Stimulated activated naive CD8-positive, alpha-beta T cell treated with anti-CD3 and anti-CD28 coated beads, Interleukin-15, Interleukin-2, amounts not matched to agents 100 U/mL and 50 U/mL, for 24 hours (primary cell): ENCODE measurements at places on chromosomes 1 and 21.

DNA sequence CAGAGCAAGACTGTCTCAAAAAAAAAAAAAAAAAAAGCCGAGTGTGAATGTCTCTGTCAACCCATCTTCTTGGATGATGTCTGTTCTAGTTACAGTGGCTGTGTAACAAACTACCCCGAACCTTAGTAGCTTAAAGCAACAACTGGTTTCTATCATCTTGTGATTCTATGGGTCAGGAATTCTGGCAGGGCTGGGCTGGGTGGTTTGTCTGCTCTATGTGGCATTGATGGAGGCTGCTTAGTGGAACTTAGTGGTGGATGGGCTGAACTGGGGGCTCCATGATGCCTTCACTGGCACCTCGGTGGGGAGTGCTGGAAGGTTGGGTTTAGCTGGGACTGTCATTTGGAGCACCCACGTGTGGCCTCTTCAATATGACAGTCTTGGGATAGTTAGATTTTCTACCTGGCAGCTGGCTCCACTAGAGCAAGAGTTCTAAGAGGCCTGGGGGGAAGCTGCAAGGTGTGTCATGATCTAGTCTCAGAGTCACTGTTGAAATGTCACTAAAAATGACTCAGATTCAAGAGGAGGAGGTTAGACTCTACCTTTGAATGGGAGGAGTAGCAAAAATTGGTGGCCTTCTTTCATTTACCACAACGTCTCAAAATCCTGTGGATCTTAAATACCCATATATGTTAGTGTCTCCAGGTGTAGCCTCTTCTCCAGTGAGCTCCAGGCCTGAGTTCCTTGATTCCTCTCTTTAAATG, 18.6 kb downstream of the ACOT11 start:
- no peak for DNase-seq

GRCh38 chr21:42561762-42562650, 48.4 kb downstream of the SLC37A1 start:
- no peak for DNase-seq

DNA sequence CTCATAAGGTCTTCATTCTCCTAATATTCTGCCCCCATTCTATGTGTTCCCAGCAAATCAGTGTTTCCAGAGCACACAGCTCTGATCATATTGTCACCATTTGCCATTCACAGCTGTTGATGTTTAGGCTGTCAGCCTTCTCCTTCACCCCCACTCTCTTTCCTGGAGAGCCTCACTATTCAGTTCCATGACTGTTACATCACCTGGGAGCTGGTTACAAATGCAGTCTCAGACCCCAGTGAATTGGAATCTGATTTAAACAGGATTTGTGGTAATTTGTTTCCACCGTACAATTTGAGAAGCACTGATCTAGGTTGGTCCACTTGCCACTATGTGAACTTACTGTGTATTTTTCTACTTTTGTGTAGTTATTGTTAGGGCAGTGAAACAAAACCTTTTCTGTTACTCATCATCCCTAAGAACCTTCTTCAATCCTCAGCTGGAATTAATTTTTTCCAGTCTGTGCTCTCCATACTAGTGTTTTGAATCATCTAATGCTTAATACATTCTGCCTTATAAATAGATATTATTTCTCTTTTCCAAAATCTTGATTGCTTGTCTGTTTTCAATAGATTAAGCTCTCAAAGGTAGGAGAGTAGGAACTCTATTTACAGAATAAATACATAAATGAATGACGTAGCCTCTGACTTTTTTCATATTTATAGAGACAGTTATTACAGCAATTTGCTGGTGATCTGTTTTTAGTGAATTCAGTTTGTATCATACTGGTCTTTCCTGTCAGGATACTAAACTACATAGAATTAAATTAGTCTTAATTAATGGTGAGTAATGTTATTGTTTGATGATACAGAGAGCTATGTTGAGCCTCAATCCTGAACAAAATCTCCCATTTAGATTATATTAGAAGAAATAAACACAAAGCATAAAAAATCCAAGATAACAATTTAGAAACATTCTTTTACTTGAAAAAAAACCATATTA, 8.1 kb downstream of the SNX7 start:
- no peak for DNase-seq

DNA sequence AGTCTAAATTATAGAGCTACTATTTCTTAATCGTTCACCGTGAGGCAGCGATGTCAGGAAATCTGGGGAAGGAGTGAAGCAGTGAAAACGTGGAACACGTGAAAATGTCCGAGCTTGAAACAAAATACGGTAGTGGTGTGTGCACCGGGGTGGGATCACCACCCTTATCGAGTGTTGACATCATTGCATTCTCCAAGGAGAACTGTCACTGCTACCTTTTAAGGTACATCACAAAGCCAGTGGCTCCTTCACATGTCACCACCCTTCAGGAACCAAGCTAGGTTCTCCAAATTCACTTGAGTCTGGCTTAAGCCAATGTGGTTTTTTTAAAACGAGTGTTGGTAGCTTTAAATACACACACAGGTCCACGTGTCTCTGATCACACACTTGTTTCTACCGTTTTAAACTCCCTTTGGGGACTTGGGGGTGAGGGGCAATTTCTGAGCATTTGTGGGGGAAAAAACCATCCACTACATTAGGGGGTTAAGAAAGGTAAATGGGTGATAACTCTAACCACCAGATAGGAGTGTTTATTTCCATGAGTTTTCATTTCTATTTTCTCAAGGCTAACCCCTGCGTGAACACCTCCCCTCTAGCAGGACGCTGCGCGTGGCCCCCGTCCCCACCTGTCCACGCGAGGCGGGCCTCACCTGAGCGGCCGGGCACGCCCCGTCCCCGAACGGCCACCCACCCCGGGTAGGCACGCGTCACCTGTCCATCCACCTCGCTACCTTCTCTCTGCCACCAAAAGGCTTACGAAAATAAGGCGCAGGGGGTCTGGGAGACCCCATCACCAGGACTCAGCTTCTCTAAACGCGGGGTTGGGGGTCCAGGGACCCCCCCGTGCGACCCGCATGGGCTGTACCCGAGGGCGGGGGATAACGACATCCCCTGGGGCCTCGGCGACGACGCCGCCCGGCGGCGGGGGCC, 978 bp downstream of the PRDM15 start:
- DNase-seq = peak; percentile 46

DNA sequence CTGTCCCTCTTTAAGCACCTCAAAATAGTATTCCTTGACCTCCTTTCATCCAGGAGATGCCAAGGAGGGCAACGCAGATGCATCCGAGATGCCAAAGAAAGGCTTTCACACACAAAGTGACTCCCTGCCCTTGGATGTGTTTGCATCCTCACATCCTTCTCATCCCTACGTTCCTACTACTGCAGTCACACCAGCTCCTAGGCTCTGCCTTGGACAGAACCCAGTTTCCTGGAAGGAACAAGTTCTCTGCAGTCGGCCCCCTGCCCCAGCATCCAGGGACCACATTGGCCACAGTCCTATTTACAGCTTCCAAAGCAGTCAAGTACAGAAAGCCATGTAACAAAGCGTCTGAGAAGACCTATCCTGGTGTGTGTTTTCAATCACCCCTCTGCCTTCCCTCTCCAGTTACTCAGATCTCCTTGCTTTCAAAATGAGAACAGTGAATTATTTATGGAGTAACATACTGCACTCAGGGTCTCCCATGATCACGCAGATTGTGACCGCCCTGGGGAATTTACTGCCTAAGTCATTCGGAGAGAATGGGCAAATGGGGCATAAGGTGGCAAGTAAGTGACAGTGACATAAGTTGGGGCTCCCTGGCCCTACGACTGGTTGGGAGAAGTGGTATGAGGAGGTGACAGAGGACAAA, 21.8 kb upstream of the SRP9 start:
- no peak for DNase-seq

DNA sequence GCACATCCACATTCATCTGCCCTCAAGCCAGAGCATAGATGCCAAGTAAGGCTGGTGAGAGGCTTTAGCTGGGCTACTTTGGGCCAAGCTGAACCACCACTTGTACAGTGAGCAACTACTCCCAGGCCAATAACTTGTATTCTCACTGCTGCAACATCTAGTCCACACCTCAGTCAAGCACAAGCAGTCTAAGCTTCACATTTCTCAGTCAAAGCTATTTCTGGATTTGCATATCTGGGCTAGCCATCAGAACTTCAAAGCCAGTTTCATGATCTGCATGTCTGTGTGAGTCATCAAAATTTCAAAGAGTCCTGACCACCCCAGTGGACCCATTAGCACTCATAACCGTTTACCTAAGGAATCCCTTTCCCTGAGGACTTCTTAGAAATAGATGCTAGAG, 77.7 kb upstream of the DIRAS3 start:
- DNase-seq = no peak

DNA sequence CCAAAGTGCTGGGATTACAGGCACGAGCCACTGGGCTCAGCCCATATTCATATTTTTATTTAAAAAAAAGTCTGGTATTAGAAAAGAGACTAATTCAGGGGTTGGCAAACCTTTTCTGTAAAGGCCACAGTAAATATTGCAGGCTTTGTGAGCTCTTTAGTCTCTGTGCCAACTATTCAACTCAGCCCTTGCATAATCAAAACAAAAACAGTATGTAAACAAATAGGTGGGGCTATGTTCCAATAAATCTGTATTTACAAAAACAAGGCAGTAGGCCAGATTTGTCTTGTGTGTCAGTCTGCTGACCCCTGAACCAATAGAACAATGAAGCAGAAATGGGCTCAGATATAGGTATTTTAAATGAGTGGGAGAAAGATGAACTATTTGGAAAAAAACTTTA, 49.3 kb downstream of the CDC42BPA start:
- DNase-seq = no peak

GRCh38 chr1:63665410-63665809, 72.2 kb downstream of the PGM1 start:
- no peak for DNase-seq

GRCh38 chr1:37020653-37021277, 13.6 kb downstream of the GRIK3 start:
- no peak for DNase-seq

GRCh38 chr1:172325531-172325930, 95.0 kb upstream of the C1orf105 start:
- DNase-seq = no peak
